ENCODE measurements at places on chromosomes 5 and 9.

- DNase-seq = no peak
These were observed 20.2 kb downstream of the COL5A1 start for GRCh38 chr9:134661791-134662142.

DNA sequence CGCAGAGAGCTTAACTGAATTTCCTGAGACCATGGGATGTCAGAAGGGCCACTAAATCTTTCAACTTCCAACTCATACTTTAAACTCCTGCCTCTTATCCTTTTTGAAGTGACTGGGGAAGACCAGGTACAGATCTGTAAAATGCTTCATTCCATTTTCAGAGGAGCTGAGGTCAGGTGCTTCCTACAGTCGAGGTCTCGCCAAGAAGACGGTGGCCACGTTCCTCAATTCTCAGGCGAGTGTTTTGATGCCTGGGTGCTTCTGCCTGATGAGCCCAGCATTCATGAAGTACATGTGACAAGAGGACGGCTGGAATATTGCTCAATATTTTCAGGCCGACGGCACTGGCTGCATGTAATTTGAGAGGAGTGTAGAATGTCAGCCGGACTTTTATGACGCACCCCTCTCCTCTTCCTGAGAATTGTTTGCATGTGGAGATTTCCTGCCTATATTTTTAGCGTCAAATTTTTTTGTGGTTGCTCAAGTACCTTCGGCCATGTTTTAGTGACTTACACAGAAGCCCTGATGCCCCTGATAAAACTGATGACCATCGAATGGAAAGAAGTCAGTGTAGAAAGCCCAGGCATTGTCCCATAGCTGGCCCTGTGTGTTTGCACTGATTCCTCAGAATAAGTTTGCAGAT lies 38.8 kb upstream of the GLRX start:
- DNase-seq = no peak

GRCh38 chr5:91357806-91358205 lies 25.3 kb downstream of the ARRDC3 start:
- DNase-seq = no peak

DNA sequence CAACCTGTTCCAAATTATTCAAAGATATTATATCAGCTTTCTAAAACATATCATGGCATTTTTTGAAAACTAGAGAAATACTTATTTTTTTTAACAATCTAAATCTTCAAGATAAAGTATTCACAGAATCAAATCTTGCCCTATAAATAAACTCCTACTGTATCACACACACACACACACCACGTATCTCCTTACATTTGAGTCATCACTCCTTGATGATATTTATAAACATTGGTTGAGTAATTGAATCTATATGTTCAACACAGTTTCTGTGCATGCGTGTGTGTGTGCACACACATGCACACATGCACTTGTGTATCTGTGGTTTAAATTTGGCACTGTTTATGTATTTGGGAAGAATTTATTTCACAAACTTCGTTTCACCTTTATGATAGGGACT lies 1716.4 kb downstream of the EFNA5 start:
- no peak for DNase-seq

DNA sequence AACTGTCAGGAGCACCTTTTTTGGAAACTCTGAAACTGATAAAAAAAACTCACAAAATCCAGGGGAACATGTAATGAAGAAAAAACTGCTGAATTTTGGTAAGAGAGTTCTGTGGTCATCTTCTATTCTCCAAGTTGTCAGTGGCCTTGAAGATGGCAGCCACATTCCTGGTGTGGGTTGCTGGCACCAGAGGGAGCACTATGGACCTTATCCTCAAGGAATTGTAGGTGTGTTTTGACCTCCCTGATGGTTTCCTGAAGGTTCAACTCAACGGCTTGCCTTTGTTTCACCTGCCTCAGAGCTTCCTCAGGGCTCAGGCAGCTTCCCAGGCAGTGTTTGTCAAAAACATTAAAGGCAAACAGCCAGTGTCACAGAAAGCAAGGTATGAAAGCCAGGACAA lies 2.2 kb upstream of the SLC38A9 start:
- DNase-seq = no peak

All from DND-41 (cell line).